D341Med (cell line): ENCODE measurements at places on chromosomes 12 and 14.

DNA sequence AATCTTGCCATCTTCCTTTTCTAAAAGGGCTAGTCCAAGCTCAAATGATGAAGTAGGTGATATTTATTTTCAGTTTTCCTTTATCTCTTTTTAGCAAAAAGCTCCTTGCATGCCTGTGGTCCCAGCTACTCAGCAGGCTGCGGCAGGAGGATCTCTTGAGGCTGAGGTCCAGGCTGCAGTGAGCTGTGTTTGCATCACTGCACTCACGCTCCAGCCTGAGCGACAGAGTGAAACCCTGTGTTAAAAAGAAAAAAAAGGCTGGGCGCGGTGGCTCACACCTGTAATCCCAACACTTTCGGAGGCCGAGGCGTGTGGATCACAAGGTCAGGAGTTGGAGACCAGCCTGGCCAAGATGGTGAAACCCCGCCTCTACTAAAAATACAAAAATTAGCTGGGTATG, 5.0 kb downstream of the TMEM116 start:
- DNase-seq, result no peak

GRCh38 chr14:102778338-102779083, 1.3 kb downstream of the TRAF3 start:
- no peak for DNase-seq

DNA sequence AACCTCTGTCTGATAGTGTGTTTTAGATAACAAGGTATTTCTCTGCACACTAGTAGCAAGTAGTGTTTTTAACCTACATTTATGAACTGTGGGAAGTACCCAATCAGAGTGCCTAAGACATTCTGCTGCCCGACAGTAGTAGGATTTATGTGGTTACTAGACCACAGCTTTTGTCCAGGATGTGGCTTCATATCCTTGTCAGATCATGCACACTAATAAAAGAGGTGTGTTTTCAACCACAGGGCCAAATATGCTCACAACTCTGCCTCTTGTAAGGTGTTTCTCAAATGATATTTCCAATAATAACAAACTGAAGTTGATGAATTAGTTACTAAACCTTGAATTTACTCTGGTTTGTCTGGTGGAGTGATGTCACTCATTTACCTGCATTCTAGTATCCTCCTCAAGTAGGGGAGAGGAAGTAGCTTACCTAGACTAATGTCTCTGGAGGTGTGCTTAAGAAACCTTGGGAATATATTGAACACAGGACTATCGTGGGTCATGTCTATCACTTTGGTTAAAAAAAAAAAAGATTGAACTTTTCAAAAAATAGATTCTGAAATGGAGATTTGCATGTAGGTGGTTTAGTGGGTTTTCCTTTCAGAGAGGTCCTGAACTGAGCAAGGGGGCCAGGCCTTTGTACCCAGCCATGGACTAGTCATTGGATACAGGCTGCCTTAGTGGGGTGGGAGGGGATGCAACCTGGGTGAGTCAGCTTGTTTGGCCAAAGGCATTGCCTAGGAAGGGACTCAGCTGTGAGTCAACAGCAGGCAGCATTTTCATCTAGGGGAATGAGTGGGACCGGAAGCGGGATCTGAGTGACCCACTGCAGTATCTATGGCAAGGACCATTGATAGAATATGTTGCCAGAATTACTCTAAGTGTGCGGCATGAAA, 14.1 kb downstream of the FBXW8 start:
- DNase-seq, result no peak

- DNase-seq, result no peak
Measured at GRCh38 chr14:67719866-67720265, 18.2 kb downstream of the RDH12 start.

GRCh38 chr12:96186607-96187301, 7.4 kb upstream of the ELK3 start:
- no peak for DNase-seq

DNA sequence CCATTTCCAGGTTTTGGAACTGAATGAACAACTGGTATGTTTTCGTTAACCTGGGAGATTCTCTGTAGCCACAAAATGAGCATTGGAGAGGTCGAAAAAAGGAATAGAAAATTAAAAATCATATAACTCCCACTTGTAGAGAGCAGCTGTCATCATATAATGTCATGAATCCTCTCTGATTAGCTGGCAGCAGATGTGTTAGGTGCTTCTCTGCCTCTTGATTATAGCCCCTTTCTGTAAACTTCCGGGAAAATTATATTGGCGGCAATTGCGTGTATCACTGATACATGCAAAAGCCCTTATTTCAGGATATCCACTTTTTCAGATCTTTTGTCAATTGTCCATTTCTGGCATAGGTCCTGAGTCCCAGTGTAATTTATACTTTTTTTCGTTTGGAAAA, 31.7 kb downstream of the FGD4 start:
- no peak for DNase-seq

- no peak for DNase-seq
Measured at GRCh38 chr12:43540470-43540869, 11.5 kb downstream of the ADAMTS20 start.

- no peak for DNase-seq
Measured at GRCh38 chr12:26319511-26319910, 124.1 kb downstream of the SSPN start.

- DNase-seq, result no peak
Measured at GRCh38 chr12:15601210-15601800, 187.9 kb downstream of the EPS8 start.

DNA sequence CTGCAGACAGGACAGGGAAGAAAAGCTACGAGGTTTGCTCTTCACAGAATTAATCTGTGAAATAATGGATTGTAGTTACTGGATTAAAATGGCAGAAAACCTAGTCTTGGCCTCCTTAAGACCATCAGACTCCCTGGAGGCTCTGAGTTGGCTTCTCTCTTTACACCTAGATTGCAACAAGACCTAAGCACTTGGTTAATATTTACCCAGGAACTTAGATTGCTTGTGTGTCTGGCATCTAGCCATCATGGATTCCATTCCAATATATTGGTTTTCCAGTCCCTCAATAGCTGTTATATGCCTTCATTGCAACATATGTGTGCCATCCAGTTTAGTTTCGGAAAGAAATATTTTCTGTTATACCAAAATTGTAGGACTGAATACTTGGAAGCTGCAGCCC, 1.9 kb upstream of the GTF2A1 start:
- DNase-seq, result no peak

GRCh38 chr14:66395300-66395699, 90.9 kb upstream of the CCDC196 start:
- no peak for DNase-seq

DNA sequence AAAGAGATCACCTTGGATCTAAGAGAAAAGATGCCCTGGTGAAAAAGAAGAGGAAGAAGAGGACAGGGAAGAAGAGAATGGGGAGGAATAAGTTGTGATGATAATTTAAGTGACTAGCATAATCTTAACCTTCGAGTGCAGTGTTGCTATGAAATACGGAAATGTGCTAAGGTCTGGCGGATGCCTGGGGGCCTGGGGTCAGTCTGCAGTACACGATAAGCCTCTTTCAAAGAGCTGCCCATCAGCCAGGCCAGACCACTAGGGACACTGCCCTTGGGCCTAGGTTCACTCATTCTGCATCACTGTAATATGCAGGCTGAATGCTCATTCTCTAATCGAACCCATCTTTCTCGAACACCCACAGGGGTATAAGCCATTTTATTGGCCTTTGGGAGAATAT, 83.4 kb downstream of the PLEKHG3 start:
- DNase-seq, result no peak

- DNase-seq, result no peak
Measured at GRCh38 chr12:21697904-21698630, 40.4 kb upstream of the LDHB start.

GRCh38 chr14:21880918-21881317, 207.3 kb upstream of the OR4E1 start:
- no peak for DNase-seq

DNA sequence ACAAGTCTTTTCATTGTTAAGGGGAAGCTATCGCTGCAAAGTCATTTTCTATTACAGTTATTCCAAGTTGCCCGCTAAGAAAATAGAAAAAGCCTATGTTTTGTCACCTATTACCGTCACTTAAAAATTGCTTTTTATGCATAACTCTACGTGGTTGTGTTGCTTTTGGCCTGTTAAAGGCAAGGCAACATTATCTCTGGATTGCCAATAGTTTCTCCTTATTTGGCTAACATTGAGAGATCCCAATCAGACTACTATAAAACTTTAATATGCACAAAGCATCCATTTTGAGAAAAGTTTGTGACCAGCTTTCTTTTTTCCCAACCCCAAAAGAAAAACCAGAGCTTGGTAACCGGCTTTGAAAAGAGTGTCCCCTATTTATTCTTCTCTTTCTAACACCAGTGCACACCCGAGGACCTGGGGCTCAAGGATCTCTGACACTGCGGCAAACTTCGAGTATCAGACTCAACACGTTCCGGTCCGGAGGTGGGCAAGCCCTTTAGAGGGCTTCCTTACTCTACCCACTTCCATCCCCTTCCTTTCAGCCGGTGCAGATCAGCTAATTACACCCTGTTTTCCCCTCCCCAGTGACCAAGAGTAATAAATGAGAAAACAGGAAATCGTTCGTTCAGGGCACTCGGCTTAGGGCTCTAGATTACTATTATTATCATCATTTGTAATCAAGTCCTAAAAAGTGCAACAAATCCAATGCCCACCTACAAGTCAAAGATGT, 1.2 kb downstream of the PPP1R12A start:
- no peak for DNase-seq

DNA sequence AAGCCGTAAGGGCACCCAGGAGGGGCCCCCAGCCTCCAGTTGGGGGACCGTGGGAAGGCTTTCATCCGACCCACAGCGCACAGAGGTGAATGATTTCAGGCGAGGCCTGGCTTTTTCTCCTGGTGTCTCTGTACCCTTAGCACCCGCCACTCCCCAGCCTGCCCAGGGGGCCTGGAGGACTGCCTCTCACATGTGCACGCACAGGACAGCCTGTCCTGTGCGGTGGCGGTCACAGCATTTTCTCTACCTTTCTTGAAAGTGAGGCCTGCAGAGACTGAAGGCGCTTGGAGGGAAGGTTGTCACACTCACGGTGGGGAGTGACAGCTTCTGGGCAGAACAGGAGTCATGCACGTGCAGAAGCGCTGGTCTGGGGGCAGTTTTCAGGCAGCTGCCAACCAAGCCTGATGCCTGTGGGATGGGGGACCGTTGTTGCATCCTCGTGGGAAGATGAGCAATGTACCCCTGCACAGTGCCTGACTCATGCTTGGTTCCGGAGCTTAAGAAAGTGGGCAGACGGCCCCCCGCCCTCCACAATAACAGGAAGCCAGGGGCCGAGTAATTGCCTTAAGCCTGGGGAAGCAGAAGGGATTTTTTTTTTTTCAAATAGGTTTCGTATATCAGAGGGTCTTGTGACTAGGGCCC, 148.1 kb downstream of the TSPAN9 start:
- DNase-seq, result no peak

DNA sequence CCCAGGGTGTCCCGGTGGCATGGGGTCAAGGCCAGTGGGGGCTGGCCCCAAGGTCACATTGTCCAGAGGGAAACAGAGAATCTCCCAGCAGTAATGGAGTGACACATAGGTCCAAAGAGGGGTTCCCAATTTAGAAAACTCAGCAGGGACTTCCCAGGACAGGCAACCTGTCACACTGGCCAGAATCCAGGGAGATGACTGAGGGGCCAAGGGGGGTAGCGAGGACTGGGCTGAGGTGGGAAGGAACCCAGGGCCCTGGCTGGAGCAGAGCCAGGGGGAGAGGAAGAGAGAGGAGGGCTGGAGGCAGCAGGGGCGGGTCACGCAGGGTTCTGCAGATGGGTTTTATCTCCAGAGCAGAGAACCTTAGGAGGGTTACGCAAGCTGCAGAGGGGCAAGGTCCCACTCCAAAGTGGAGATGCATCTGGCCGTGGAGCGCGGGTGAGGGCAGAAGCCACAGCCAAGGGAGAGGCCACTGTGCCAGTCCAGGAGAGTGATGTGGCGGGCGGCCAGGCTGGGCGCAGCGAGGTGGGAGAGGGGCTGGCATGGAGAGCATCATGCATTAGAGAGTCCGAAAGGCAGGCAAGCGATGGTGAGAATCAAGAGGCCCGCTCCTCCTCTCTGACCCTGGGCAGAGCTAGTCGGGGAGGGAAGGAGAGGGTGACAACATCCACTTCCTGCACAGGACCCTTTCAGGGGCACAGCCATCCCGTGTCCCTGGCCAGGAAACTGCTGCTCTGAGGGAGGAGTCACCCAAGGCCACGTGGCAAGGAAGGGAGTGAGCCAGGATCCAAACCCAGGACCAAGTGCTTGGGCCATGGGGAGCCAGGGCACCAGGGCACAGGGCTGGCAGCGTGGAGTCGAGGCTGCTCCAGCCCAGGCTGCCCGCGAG, 29.0 kb downstream of the NCOR2 start:
- no peak for DNase-seq

DNA sequence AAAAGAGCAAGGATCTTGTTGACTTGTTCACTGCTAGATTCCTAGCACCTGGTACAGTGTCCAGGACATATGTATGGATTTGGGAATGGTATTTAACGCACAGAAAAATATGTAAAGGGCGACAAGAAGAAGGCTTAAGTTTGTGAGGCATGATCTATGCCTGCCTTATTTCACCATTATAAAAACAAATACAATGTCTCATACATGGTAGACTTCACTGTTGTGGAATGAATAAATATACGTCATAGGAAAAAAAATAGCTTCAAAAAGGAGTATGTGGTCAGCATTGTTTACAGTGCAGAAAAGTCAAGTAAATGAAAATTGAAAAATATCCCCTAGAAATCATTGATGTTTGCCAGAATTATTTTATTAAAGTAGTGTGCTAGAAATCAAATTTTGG, 30.0 kb downstream of the HCFC2 start:
- no peak for DNase-seq

GRCh38 chr12:24230061-24230701, 280.7 kb upstream of the SOX5 start:
- no peak for DNase-seq

DNA sequence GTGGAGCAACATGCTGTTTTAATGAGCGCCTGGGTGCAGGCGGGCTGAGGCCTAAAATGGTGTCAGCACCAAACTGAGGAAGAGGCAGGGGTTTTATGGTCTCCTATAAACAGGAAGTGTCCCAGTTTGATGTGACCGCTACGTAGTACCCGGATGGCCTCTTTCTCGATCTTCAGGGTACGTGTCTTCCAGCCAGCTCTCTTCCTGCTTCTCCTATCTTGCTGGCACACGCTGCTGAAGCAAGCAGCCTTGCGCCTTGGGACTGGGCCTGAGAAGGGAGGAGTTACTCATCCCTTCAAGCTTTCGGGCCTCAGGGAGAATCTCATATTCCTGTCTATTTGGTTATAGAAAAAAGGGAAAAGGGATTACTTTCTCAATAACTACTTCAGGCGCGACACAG, 28.2 kb upstream of the RNASE1 start:
- no peak for DNase-seq

DNA sequence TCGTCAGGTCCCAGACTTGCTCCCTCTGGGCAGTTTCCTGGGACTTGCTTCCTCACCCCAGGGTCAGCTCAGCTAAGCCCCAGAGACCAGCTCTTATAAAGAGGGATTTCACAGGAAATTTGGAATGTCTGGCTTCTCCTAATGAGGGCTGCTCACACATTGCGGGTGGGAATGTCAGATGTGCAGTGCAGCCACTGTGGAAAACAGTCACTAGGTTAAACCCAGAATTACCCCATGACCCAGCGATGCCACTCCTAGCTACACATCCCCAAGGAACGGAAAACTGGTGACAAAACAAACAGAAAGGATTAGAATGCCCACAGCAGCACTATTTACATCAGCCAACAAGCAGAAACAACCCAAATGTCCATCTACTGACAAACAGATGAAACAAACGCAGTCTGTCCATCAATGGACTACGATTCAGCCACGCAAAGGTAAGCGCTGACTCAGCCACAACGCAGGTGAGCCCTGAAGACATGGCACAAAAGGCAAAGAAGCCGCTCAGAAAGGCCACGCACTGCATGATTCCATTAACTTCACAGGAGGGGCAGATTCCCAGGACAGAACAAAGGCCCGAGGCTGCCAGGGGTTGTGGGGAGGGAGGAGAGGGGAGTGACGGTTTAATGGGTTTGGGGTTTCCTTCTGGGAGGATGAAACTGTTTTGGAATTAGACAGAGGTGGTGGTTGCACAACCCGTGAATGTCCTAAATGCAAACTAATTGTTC, 63.0 kb downstream of the NCOR2 start:
- DNase-seq, result no peak
